T-helper 2 cell (primary cell): ENCODE measurements at places on chromosomes 5 and 9.

GRCh38 chr5:172593306-172593705 lies 47.8 kb upstream of the NEURL1B start:
- DNase-seq = no peak

GRCh38 chr9:135857371-135857786 lies 50.0 kb downstream of the CAMSAP1 start:
- no peak for DNase-seq

GRCh38 chr5:164115420-164115819 lies 610.0 kb downstream of the MAT2B start:
- no peak for DNase-seq

DNA sequence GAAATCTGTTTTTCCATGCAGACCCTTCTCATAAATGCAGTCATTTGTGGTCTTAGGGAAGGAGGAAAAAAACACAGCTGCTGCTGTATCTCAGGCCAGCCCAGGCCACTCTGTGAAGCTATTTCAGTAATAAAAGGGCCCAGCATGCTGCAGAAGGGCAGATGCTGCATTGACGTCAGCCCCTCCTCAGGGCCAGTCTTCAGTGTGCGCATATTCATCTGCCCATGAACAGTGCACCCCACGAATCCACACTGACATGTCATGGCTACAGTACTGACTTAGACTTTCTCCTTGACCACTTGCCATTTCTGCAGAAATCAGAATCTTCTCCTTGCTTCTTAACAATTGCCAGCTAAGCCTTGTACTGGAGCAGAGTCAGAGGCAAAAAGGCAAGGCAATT lies 304.7 kb downstream of the GABRG2 start:
- DNase-seq = no peak

DNA sequence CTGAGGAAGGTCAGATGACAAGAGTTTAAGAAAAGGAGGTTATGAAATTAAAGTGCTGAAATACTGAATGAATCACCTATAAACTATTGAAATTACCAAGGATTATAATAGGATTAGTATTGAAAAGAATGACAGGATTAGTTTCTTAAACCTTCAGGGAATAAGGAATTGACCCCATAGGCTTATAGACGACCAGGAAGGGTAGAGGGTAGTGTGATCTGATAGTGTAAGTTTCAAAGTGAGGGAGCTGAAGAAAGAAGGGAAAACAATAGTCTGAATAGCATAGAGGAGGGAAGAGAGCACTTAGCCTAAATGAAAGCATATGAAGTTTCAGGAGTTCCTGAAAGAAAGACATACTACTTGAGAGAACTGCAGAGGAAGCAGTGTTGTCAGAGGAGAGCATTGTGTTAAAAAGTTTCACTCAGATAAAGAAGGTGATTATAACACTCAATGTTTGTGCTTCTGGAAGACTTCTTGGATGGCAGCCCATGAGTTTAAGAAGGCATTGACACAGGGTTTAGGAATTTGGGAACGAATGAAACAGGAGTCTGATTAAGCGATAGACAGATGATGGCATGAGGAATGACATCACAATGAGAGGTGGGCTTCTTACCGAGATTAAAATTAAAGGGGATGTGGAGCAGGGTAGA lies 557.9 kb upstream of the GRAMD2B start:
- DNase-seq = no peak

DNA sequence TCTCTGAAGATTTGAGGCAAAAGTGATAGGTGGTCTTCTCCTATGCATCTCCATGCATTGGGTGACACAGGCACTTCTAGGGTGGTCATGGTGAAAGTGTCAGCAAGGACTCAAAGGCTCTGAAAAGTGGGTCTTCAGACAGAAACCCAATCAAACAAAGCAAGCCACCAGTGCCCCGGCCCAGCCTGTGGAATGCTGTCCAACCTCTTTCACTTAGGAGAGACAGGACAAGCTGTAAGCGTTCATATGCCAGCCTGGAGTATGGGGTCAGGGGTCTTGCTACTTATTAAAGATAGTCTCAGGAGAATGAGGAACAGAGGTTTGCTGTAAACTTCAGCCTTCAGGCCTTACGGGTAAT lies 324.5 kb downstream of the GADD45G start:
- no peak for DNase-seq

- DNase-seq = no peak
Observed at GRCh38 chr9:22469928-22470544, 23.4 kb downstream of the DMRTA1 start.

DNA sequence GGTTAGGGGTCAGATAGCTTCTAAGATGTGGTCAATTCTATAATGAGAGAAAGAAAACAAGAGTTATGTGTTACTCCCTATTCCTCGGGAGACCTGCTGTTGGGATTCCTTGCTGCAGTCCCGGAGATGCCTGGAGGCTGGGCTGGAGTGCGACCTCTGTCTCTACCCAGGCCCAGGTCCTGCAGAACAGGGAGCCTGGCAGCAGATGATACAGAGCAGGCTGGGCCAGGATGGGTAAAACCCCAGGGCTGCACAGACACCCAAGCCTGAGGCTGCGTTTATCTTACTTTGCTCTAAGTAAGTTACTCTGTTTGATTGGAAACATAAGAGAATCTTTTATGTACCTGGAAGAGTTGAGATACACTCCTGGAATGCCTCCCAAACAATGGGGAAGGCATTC lies 26.9 kb upstream of the FAM120AOS start:
- no peak for DNase-seq

DNA sequence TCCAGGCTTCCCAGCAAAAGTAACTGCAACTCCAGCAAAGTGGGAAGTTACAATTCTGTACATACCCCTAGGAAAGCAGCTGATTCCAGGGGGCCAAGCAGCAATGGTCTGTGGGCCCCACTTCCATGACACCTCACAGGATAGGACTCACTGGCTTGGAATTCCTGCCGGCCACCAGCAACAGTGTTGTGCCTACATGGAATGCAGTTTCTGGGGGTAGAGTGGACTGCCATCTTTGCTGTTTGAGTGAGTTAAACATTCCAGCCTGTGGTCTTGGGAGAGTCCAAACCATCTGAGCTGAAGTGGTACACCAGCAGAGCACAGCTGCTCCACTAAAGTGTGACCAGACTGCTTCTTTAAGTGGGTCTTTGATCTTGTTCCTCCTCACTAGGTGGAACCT lies 13.4 kb upstream of the FBN2 start:
- DNase-seq = no peak

- DNase-seq = no peak
Observed at GRCh38 chr5:84682531-84682930, 297.9 kb upstream of the EDIL3 start.

DNA sequence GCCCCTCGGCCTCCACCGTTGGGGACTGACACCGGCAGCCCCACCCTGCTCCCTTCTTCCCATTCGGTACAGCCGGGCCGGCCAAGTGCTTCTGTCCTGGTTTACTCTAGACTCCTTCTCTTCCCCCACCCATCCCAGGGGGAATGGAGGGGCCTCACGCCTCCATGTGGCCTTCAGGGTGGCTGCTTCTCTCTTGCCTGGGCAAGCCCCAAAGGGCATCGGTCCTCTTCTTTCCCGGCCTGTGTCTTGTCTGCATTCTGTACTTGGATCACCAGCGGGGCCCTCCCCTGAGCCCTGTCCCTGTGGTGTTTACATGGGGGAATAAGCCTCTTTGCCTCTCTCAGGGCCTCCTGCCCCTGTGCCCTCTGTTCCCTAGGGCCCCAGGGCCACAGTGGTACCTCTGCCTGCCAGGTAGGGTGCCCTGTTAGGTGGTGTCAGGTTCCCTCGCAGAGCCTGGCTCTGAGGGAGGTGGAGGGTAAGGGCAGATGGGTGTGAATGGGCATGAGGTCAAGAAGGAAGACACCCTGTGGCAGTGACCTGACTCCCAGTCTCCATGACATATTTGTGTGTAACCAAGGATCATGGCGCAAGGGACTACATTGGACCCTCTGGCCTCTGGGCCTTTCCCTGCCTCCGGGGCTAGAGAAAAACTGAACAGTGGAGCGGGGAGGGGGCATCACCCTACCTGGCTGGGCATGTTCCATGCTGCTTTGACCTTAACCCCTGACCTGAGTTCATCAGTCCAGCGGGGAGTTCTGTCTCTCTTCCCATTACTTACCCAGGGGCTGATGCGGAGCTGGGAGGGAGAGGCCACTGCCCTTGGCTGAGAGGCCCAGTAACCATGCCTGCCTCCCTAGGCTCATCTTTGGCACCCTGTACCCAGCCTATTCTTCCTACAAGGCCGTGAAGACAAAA lies 1.6 kb downstream of the REEP2 start:
- DNase-seq = no peak

DNA sequence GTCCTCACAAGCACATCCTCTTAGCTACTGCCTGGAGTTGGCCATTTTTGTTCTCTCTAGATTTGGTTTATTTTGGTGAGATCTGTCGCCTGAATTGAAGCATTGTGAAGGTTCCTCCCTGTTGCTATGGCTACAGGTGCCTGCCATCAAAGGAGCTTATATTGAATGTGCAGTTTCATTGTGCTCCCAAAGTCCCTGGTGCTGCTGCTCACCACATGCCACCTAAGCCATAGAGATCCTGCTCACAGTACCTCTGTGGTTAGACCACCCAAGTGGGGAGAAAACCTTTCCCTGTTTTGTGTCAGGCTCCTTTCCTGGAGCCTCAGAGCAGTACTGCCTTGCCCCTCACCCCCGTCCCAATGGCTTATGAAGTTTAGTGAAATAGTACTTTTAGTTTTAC lies 383.4 kb downstream of the TMEM38B start:
- no peak for DNase-seq

GRCh38 chr5:59137846-59138245 lies 555.0 kb downstream of the RAB3C start:
- no peak for DNase-seq

DNA sequence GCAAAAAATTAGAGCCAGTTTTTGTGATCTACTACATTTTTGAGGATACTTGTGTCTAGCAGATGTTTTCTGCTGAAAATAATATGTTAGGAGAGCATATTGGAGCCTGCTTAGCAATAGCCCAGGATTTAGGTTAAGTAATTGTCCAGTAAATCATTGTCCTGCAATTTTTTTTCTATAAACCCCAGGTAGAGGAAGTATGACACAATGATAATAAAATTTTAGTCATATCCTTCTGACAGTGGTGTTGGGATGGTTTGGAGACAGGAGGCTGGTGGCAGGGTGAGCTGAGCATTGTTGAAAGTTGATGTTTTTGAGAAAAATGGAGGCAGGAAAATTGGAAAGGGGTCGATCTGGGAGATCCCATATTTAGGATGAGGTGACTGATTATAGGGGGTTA lies 3.5 kb downstream of the SNCAIP start:
- DNase-seq = no peak

GRCh38 chr9:33159777-33160127 lies 7.4 kb downstream of the B4GALT1 start:
- peak; percentile 85 for DNase-seq

GRCh38 chr5:85320495-85320894 lies 935.8 kb upstream of the EDIL3 start:
- no peak for DNase-seq

DNA sequence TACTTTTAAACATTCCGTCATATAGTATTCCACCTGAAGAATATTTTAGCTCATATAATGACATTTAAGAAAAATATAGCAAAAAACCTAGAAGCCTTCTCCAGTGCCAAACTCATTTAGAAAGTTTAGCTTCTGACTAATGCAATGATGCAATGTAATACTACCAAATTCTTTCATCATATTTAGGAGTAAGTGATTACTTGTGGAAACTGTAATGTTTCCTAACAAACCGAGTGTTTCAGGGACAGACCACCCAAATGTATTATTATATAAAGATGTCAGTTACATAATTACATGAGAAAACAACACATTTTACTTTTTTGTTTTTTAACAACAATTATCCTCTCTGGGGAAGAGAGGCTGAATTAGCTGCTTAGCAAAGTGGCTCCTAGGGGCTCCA lies 316.2 kb downstream of the ARL15 start:
- DNase-seq = no peak

DNA sequence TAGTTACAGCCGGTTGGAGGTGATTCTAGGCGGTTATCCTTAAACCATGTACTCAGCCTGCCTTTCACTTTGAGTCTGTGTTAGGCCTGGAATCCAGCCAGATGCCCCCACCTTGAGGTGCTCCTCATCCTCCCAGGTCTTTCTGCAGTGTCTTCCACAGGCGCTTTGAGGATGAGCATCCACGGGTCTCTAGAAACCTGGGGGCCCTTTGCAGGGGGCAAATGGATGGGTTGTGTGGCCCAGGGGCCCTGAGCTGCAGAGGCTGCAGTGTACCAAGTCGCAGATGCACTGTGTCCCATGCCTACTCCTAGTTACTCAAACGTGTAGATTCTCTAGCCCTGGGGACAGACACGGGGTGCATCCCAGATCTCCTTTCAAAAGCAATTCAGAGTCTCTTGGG lies 242.1 kb upstream of the IRX1 start:
- no peak for DNase-seq

DNA sequence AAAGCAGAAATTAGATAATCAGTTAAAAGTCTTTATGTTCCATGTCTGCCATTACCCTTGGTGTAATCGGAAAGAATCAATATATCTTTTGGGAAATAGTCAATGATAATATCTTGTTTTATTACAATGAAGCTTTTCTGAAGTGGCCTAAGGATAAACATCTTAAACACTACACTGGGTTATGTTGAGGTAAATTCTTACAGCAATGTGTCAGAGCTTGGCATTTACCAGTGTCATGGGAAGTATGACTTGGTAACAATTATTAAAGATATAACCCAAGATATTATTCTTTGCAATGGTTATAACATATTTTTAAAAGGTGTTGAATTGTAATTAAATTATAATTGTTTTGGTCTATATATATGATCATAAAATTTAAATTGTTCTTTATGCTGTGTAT lies 84.7 kb downstream of the CFAP95 start:
- DNase-seq = no peak

DNA sequence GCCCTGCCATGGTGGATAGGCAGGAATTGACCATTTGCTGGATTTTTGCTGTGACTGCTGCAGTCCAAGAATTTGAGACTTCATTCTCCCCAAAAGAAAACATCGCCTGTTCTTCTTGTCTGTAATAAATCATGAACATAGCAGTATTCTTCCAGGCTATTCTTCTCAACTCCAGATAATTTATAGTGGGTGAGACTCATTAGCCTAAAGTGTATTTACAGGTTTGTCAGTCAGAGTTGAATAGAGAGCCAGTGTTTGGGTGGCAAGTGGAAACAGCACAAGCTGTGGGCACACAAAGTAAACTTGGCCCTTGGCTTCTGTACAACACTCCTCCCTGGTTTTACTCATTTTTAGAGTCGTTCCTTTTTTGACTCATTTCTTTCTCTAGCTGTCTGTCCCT lies 128.2 kb upstream of the VCAN start:
- no peak for DNase-seq

DNA sequence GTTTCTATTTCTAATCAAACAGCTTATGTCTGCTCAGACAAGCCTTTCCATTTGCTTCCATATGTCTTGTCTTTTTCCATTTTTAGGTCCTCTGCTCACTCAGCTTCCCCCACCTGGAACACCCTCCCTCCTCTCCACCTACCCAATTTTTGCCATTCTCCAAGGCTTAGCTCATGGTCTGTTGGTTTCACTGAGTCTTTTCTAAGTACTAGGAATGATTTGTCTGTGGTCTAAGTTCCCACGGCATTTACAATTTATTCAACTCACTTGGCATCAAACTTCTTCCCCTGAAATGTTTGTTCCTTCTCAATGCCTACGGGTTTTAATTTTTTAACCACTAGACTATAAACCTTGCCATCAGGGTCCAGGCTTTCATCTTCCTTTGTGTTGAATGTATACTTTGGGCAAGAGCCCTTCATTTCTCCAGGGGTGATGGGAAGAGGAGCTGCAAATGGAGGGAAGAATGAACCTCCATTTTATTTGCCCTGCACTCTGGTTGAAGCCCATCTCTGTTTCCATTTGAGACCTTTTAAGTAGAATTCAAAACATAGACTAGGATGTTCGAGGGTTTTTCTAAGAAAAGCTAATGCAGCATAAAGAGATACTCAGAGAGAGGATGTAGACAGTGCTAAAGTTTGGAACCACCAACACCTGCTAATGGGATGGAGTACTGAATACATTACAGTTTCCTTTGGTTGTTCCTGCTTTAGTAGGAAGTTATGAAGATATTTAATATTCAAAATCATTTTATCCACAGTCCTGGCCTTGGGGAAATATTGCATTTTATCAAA lies 104.0 kb downstream of the PTTG1 start:
- DNase-seq = no peak
